Cortex of kidney (tissue), 1 donor: ENCODE measurements at places on chromosomes 16 and 17.

DNA sequence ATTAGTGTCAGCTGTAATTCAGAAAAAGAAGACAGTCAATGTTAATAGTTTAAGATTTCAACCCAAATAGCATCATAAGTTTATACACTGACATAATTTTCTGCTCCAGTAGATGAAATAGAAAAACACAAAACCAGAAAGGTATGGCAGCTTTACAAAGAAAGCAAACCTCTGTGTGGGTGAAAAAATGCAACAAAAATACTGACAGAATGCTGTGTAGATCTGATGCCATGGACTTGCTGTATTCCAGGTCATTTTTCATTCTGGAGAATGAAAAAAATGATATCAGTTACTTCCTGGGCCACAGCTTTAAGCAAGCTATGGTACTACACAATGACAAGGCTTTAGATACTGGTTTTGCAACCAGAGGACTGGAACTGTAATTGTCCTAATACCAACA lies 116.0 kb downstream of the MAP2K4 start:
- DNase-seq = no peak

DNA sequence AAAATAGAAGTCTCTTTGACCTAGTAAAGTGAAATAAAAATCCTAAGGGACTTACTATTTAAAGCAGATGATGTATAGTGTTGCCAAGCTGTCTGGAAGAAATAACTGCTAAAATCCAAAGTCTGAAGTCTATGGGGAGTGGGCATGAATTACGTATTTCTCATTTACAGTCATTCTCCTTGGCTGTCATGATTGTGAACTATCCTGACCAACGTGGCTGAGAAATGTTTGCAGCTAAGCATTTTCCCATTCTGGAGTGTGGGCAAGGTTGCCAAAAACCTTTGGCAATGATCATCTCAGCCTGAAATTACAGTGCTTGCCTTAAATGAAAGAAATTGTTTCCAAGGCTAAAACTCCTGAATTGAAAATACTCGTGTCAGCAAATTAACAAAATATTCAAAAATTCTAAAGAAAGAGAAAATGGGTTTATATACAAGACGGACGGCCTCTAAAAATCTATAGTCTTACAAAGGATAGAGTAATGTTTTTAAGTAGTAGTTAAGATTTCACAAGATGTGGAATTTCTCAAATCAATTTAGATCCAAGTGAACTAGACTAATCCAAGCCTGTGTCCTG lies 77.0 kb downstream of the CACNG1 start:
- no peak for DNase-seq

- DNase-seq = no peak
Measured at GRCh38 chr17:82242977-82243647, 14.3 kb downstream of the SLC16A3 start.

DNA sequence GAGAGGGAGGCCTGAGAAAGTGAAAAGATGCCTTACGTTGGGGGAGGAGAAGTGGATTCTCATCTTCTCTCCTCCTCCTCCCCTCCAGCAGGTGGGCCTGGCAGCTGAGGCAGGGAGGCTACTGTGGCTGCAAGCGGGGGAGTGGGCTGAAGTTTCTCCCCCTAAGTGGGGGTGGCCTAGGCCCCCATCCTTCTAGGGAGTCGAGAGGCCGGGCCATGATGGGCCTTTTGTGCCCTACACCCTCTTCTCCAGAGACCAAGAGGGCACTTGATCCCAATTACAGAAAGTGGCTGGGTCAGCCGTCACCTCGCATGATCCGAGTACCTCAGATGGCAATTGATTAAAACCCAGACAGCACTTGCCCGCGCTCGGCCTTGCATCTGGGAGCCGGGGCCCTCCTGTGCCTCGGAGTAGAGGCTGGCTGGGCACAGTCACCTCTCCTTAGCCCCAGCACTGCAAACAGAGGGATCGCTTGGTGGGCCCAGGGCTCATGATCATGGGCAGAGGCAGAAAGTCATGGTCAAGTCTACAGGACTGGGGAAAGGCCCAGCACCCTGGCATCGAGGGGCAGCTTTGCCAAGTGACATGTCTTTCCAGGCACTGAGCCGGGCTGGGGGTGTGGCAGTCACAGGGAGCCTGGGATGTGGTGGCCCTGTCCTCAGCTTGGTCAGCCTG lies 78.3 kb downstream of the IRX5 start:
- DNase-seq = no peak

DNA sequence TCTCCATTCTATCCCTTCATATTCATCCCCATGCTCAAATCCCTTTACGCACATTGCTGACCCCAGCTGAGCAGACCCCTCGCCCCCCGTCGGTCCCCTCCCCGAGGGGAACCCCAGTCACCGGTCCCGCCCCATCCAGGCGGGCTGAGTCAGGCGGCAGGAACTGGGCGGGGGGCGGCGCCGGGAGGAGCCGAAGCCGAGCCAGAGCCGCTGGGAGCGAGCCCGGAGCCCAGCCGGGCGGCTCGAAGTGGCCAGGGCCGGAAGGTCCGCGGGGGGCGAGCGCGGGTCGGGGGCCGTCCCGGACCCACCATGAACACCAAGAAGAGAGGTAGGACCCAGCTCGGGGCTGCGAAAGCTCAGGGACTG lies 8.6 kb downstream of the RIPOR1 start:
- no peak for DNase-seq

DNA sequence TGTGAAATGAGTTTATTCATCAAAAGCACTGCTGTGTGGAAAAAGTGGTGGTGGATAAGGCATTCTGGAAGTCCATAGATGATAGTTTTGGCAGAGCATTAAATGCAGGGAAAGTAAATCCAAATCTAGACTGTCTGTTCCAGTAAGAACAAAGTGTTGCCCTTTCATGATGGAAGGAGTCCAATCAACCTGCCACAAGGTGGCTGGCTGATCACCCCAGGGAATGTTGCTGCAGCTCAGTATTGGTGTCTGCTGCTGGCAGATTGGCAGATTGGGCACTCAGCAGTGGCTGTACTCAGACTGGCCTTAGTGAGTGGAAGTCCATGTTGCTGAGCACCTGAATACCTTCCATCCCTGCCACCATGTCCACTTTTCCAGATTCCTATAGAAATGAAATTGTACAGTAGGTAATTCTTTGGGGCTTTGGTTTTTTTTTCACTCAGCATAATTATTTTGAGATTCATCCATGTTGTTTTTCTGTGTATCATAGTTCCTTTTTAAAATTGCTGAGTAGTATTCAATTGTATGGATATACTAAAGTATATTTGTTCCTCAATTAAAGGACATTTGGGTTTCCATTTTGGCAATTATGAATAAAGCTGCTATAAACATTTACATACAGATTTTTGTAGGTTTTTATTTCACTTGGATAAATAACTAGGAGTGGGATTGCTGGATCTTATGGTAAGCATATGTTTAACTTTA lies 14.3 kb downstream of the DYNLL2 start:
- no peak for DNase-seq

DNA sequence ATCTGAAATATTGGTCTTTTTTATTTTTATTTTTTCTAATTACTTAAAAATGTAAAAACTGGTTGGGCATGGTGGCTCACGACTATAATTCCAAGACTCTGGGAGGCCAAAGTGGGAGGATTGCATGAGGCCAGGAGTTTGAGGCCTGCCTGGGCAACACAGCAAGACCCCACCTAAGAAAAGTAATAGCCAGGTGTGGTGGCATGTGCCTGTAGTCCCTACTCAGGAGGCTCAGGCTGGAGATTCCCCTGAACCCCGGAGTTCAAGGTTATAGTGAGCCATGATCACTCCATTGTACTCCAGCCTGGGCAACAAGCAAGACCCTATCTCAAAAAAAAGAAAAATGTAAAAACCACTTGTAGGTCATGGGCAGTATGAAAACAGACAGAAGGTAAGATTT lies 36.8 kb upstream of the CDH3 start:
- DNase-seq = no peak

- no peak for DNase-seq
Measured at GRCh38 chr17:81120695-81121621, 44.3 kb upstream of the PVALEF start.

DNA sequence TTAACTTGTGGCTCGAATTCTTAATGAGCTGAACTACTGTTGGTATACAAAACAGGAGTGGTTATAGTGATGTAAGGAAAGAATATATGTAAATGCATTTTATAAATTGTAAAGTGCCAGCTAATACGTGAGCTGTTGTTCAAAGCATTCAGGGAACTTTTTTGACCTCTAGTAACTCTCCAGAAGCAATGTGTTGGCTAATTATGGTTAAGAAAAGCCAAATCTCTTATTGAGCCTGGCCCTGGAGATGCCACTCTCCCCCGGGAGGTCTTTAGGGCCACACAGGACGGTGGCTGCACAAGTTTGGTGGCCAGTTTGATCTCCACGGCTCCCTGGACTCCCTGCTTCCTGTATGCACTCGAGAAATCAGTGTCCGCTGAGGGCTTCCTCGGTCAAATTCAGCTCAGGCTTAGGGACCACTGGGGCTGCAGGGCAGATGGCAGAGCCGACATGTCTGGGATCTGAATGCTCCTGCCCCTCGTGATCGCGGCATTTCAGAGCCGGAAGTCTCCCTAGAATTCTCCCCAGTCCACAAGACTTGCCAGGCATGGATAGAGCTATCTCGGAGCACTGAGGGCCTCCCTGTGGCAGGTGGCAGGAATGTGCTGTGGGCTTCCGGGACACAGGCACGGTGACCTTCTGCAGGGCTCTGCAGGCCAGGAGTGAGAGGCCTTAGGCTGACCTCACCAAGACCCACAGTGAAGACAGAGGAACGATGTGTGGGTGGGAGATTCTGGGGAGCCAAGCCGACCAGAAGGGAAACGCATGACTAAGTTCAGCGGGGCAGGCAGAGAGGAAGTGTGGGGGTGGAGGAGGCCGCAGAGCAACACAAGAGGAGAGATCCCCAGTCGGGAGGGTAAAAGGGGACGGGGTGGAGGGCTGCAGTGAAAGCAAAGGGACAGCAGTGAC lies 18.6 kb upstream of the PITPNM3 start:
- DNase-seq = no peak

DNA sequence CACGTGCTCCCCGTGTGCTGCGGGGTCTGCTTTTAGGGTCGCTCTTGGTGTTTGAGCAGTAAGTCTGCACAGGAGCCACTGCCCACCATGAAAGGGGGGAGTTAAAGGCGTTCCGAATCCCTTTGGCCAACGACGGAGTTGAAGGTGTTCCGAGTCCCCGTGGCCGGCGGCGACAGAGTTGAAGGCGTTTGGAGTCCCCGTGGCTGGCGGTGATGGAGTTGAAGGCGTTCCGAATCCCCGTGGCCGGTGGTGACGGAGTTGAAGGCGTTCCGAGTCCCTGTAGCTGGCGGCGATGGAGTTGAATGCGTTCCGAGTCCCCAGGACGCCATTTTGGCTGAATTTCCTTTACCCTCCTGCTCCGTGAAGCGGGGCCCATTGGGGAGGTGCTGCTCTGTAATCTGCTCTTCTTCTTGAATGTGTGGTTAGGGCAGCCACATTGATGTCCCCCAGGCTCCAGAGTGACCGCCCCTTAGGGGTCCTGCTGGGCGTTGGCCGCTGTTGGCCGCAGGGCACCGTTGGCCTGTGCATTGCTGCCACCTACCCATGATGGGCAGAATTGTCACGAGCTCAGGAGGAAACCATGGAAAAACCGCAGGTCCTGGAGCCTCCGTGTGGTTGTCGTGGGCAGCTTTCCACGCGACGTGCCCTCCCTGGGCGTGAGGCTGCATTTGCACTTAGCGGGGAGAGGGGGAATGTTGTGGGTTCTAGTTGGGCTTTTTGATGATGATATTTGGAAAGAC lies 73.7 kb upstream of the ZNF750 start:
- no peak for DNase-seq

- DNase-seq = no peak
Measured at GRCh38 chr17:72338847-72339790, 218.3 kb downstream of the SOX9 start.

DNA sequence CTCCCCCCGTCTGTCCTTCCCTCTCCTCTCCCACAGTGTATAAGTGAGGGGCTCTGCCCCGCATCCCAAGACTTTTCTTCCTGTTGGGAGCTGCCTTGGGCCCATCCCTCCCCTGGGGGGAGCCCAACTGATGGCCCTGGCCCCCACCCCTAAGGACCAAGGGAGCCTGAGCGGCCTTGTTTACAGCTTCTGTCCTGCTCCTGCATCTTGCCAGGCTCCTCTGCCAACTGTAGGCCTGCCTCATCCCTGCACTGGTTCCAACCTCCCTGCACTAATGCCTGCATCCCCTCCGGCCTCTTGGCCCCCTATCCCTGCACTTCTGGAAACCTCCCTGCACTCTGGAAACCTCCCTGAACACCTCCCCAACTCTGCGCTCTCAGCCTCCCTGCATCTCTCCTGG lies 1.4 kb upstream of the PAGR1 start:
- DNase-seq = no peak

GRCh38 chr17:8794636-8795035 lies 4.5 kb downstream of the MFSD6L start:
- DNase-seq = no peak

GRCh38 chr17:7715936-7716886 lies 1.3 kb upstream of the DNAH2 start:
- no peak for DNase-seq

- DNase-seq = no peak
Measured at GRCh38 chr17:37047631-37048104, 98.9 kb downstream of the AATF start.

DNA sequence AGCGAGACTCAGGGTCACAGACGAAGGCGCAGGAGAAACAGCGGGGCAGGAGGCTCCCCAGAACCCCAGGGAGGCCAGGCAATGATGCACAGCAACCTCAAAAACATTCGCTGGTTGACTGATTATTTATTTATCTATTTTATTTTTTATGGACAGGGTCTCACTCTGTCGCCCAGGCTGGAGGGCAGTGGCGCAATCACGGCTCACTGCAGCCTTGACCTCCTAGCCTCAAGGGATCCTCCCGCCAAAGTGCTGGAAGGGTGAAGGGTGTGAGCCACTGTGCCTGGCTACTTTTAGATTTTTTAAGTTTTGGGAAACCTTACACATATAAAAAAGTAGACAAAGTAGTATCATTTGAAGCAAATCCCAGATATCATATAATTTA lies 83.5 kb downstream of the ZNF778 start:
- DNase-seq = no peak

GRCh38 chr17:34474706-34475105 lies 104.7 kb upstream of the TMEM132E start:
- no peak for DNase-seq

- DNase-seq = no peak
Measured at GRCh38 chr16:76913046-76913445, 277.9 kb upstream of the MON1B start.

DNA sequence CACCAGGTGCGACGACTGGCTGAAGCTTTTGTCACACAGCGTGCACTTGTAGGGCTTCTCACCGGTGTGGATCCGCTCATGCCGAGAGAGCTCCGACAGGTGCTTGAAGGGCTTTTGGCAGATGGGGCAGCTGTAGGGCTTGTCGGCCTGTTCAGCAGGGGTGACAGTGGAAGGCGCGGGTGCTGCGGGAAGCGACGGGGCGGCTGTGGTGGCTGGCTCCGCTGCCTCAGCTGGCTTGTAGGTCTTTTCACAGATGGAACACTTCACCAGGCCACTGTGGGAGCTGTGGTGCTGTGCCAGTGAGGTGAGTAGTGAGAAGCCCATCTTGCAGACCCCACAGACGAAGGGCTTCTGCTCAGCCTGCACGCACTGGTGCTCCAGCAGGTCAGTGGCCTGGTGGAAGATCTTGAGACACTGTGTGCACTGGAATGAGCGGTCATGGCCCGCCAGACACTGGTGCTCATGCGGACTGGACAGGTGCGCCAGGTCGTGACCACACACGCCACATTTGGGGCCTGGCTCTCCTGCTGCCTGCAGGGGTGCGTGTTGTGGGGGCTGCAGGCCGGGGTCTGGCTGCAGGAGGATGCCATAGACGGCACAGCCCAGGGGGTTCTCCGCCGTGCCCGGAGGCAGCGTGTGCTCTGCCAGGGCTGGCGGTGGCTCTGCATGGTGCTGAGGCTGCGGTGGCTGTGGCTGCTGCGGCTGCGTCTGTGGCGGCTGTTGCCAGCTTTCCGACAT lies 2.8 kb downstream of the ZNF319 start:
- DNase-seq = no peak
